Sigmoid colon (tissue), 7 donors: ENCODE measurements at places on chromosomes 16 and 17.

- H3K27me3 ChIP-seq = no peaks in the 10 kb centered on the region
- H3K27ac ChIP-seq = no peak overlapping the region
- no peak overlapping the region for H3K4me3 ChIP-seq
- no peaks in the 10 kb centered on the region for H3K36me3 ChIP-seq
- no peak for DNase-seq
These were observed 11.9 kb downstream of the TVP23A start for GRCh38 chr16:10806698-10807097.

- no peaks in the 10 kb centered on the region for H3K27me3 ChIP-seq
- H3K27ac ChIP-seq = no peak overlapping the region
- no peaks in the 10 kb centered on the region for H3K4me1 ChIP-seq
- DNase-seq = no peak
- peaks cover 50% of the 10 kb centered on the region for H3K36me3 ChIP-seq
These were observed 10.6 kb downstream of the SLC52A1 start for GRCh38 chr17:5024604-5025003.

DNA sequence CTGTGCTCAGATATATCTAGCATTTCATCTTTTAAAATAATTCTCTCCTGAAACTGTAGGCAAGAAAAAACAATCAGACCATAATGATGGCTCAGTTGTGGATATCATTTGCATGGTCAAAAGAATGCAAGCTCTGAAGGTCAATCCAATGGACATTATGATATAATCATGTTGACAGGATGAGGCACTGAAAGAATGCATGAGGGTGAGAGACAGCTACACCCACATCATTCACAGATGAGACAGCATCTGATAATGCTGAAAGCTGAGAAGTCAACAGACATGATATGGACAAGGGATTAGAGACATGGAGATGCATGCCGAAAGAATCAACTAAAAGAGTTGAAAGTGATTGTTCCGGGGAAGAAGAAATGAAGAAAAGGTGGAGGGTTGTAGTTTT is 346.4 kb upstream of the CDH5 start:
- no peaks in the 10 kb centered on the region for H3K4me1 ChIP-seq
- no peaks in the 10 kb centered on the region for H3K27me3 ChIP-seq
- no peak overlapping the region for H3K4me3 ChIP-seq
- H3K36me3 ChIP-seq = no peaks in the 10 kb centered on the region

DNA sequence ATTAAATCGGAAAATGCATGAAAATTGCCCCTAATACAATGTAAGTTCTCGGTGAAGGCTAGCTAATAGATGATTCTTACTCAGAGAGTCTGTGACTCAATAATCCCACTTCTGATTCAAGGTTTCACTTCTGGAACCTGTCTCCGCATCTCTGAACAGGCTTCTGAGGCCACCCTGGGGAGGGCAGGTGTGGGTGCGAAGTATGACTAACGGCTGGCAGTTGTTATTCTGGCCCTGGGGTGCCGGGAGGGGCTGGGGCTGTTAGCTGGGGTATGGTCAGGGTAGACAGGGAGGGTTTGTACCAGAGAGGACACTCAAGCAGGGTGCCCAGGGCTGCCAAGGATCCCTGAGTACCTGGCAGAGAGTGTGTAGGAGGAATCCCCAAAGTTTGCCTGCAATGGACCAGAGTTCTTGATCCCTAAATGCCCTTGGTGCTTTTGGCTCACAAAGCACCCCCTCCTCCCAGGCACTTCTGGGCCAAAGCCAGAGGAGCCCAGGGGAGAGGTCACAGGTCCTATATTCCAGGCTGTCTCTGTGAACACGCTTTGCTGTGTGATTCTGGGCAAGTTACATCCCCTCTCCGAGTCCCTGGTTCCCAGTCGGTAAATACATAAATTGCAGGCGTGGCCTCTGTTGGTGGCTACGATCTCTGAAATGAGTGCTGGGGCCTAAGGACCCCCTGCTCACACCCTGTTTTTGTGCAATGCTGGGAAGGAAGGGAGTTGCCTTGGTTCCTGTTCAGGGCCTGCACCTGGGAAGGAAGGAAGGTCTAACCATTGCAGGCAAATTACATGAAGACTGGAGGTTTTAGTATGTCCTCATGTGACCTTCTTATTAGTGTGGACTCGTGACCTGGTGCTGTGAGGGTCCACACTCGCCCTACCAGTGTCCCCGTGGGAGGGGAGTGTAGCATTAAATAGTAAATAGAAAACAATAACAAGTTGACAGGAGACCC is 49.9 kb upstream of the CPNE2 start:
- no peaks in the 10 kb centered on the region for H3K36me3 ChIP-seq
- H3K27me3 ChIP-seq = no peaks in the 10 kb centered on the region
- no peak for DNase-seq

DNA sequence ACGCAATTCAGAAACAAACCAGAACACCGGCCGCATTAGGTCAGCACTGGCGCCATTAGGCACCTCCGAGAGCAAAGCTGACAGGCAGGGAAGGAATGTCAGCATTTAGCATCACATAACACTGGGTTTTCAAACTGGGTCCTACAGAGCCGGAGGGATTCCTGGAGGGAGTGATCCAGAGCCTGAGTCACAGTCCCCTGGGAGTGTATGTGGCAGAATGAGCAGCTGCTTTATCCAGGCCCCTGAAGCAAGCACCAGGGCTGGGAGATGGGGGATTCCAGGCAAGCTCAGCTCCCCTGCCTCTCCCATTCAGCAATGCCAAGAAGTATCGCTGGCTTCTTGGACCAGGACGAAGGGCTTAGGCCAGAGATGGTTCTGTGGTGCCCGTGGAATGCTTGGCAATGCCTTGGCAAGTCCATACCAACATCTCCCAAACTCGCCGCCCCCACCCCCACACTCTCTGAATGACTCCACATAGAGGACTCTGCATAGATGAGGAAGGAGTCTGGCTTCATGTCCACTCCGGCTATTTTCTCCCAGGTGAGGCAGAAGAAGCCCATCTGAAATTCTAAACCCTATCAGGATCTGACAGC is 20.4 kb downstream of the GAS7 start:
- H3K36me3 ChIP-seq = no peaks in the 10 kb centered on the region
- H3K27ac ChIP-seq = no peak overlapping the region
- no peaks in the 10 kb centered on the region for H3K27me3 ChIP-seq
- no peak for DNase-seq
- H3K4me3 ChIP-seq = no peak overlapping the region
